ENCODE measurements at places on chromosomes 13 and 19. TPM values are rescaled to one million over a fixed set of nuclear protein-coding genes. Genes with fewer than 3 reads are reported as not detected.

- no peak for DNase-seq
Measured at GRCh38 chr13:24911133-24911908, 147.4 kb downstream of the RNF17 start.

PGLYRP2 gene
- not detected for total RNA-seq

ICAM4 gene
- 5.3 TPM for total RNA-seq

DNA sequence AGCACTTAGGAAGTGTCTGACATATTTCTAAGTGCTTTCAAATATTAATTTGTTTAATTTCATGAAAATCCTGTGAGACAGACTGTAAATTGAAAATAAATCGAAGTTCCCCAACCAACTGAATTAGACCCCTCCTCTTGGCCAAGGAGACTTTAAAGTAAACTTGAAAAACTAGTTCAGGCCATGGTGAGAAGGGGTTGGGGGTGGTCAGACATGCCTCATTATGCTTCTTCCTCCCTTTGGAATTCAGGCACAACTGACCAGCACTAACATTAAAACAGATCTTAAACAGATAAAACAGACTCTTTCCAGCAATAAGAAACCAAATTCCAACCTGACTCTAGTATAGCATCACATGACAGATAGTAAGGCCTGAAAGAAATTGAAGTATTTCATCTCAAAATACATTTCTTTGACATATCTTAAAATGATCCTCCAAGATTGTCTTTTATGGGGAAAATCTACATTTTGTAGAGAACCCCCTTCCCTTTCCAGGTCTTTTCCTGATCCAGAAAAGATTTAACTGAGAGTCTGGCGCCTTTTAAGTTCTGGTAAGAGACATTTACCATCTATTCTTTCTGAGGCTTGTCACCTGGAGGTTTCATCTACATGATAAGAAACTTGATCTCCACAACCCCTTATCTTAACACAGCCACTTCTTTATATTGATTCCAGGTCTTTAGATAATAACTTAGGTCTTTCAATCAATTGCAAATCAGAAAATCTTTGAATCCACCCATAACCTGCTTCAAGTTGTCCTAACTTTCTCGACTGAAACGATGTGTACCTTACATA, 336.5 kb downstream of the PCDH20 start:
- no peak for DNase-seq

RGS9BP gene
- total RNA-seq: 1.4 TPM

DNA sequence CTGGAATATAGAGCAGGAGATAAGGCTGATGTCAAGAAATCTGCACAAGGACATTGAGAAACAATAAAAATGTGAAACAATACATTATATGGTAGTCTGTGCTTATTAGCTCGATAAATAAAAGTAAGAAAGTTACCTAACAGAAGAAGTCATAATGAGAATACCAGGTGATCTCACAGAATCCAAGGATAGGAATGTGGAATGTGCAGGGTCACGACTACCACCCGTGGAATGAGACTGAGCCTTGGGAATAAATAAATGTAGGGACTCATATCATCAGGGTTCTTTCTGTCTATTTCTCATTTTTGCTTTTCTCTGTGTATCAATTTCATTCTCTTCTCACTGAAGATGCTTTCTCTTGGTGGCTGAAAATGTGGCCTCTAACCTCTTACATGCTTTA, 26.0 kb upstream of the KBTBD7 start:
- DNase-seq: no peak

- DNase-seq: no peak
Measured at GRCh38 chr13:97448503-97449251, 14.7 kb downstream of the RAP2A start.

DNA sequence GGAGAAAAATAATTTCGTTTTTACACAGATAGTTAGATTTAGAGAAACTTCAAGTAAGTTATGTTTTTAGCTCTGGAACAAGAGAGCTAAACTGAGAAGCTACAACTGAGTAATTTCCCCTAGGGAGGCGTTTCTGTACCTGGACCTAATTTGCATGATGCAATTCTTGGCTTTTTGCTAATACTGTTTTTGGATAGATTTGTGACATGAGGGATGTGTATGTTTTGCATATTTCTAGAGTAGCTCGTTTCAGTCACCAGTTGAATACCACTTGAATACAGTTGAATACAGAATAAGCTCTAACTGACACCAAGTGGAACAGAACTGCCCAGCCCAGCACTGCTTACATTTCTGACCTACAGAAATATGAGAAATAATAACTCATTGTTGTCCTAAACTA, 1227.9 kb upstream of the SPRY2 start:
- no peak for DNase-seq

GRCh38 chr13:31827707-31828106, 88.4 kb downstream of the RXFP2 start:
- DNase-seq: no peak

DNA sequence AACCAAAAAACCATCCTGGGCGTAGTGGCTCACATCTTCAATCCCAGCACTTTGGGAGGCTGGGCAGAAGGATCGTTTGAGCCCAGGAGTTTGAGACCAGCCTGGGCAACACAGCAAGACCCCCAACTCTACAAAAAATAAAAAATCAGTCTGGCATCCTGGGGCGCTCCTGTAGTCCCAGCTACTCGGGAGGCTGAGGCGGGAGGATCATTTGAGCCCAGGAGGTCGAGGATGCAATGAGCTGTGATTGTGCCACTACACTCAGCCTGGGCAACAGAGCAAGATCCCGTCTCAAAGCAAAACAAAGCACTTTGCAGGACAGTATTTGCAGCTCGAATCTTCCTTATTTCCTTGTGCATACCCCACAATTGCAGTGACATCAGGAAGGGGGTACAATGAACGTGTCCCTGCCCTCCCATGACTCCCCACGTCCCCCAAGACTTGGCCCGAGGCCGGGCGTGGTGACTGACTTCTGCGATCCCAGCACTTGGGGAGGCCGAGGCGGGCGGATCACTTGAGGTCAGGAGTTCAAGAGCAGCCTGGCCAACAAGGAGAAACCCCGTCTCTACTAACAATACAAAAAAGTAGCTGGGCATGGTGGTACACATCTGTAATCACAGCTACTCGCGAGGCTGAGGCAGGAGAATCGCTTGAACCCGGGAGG, 870 bp downstream of the NDUFB7 start:
- DNase-seq: no peak

TPGS1 gene
- 26.1 TPM for total RNA-seq

DNA sequence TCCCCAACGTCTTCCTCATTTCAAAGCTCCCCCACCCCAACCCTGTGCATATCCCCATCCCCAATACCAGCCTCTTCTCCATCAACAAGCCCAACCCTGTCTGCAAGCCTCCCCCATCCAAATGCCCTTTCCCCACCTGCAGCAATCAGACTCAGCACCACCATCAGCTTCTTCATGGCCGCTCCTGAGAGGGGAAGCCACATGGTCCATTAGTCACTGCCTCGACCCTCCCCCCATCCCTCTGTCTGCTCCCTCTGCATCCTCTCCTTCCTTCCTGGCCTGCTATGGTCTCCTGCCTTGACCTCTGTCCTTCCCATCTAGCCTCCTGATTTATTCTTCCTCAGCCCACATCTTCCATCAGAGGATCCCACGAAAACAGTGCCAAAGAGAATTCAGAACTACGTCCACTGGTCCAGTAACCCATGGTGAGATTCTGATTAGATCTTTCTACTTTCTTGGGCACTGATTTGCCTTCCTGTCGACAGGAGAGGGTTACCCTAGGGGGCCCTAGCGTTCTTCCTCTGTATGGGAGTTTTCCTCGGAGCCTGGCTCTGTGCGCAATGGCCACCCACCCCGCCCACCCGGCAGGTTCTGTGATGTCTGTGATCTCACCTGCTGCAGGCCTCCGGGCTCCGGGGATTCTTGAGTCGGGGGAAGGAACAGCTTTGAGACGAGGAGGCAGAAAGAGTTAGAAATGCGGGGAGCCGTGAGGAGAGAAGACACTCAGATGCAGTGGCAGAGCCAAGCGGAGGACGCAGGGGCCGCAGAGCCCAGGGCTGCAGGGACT, 1.3 kb downstream of the KLK6 start:
- DNase-seq: no peak

DNA sequence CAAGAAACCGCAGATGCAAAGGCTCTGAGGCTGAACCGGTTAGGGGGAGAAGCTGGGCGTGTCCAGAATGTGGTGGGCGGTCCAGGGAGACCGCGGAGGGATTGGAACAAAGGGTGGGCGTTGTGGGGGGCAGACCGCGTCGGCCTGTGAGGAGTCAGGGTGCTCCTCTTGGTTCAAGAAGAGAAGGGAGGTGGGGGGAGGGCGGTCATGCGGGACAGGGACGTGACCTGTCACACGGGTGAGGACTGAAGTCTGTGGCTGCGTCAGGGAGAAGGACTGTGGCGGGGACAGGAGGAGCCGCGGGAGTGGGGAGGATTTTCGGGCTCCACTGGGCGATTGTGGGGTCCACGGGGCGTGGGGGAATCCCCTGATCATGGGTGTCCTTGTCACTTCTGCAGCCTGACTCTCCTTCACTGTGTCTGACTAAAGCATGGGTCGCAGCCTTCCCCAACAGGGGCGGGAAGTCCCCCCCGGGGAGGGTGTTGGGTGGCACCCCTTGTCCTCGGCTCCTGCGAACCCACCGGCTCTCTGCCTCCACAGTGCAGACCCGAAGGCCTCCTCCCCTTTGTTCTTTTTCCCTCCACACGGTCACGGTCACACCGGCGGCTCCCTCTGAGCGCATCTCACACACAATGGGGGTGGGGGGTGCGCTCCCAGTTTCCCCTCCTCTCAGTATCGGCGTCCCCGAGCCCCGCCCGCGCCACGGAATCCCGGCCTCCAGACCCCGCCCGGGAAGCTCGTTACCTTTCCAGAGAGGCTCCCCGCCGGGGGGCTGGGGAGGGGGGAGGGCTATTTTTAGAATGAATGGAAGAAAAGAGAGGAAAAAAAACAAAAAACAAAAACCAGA, 16.4 kb upstream of the KCNN1 start:
- DNase-seq: no peak

IGSF23 gene
- total RNA-seq: 0.93 TPM

DNA sequence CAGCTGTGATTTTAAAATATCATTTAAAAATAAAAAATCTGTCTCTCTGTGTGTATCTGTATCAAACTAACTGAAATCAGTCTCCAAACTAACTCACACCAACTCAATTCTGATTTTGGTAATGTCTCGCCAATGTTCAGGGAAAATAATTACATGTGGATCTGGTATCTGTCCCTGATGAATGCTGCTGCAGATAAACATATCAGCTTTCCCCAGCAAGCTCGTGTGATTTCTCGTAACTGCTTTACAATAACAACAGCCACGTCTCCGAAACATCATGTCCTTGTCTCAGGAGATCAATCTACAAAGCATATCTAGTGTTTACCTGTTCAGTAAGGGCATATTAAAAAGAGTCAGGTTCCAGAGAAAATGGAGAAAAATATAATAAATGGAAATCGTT, 129.0 kb downstream of the IRS2 start:
- no peak for DNase-seq

- DNase-seq: no peak
Measured at GRCh38 chr13:98746968-98747367, 5.5 kb downstream of the SLC15A1 start.

NCAN gene
- total RNA-seq: 0.80 TPM

Data from type B pancreatic cell (in vitro differentiated cells).